Stimulated activated effector memory CD8-positive, alpha-beta T cell treated with anti-CD3 and anti-CD28 coated beads, Interleukin-12 subunit alpha, Interleukin-12 subunit beta, amount 100 ng/mL, for 72 hours (primary cell): ENCODE measurements at places on chromosomes 5 and 9.

DNA sequence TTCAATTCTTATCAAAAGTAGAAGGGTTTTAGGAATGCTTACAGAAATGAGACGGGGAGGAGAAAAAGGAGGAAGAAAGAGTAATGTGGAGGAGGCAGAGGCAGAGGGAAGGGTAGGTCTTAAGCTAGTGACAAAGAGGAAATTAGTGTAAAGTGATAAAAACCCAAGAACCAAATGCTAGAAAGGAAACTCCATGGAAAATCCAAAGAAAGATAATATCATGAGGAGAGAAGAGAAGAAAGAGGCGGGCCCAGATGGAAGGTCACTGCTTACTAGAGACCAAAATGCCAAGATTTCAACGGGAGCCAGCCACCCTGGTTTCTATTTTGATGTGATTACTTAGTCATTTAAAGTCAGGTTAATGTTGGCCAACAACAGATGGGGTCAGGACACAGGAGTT lies 68.6 kb upstream of the IL12B start:
- DNase-seq, result no peak

- no peak for DNase-seq
Measured at GRCh38 chr5:93519740-93520139, 61.3 kb downstream of the NR2F1-AS1 start.

DNA sequence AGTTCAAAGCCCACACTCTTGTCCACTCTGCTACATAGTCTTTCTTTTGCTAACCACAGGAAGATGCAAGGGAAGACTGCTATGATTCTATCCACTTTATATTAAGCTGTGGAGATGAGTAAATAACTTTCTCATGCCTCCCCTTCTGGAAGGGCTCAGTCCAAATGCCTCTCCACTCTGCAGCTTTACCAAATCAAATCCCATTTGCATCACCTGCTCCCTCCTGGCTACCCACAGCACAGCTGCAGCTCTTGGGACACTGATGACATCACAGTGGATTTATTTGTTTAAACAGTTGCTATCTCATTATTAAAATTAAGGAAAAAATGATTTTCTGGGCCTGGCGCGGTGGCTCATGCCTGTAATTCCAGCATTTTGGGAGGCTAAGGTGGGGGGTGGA lies 1544.9 kb upstream of the WWC1 start:
- no peak for DNase-seq

GRCh38 chr5:53399926-53400697 lies 80.3 kb upstream of the FST start:
- DNase-seq, result no peak

GRCh38 chr5:95543017-95543705 lies 11.6 kb downstream of the SKIC3 start:
- DNase-seq, result no peak

DNA sequence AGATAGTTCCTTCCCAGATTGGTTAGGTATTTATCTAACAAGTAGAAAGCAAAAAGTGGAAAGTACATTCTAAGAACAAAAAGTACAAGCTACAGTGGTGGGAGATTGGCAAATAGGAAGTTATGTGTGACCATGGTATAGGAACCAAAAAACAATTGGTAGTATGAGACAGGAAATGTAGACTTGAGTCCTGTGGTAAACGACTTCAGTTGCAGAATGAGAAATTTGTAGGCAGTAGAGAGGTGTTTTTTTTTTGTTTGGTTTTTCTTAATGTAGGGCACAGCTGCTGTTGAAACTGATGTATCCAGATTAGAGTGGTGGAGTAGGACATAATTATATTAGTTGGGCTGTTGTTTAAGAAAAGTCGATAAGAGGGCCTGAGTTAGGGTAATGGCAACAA lies 72.0 kb downstream of the CCNH start:
- DNase-seq, result no peak

GRCh38 chr9:100229561-100229960 lies 123.2 kb downstream of the TEX10 start:
- DNase-seq, result no peak

- no peak for DNase-seq
Measured at GRCh38 chr5:36252722-36253365, 11.1 kb upstream of the NADK2 start.

GRCh38 chr5:111308951-111309350 lies 84.8 kb downstream of the CAMK4 start:
- DNase-seq, result no peak

DNA sequence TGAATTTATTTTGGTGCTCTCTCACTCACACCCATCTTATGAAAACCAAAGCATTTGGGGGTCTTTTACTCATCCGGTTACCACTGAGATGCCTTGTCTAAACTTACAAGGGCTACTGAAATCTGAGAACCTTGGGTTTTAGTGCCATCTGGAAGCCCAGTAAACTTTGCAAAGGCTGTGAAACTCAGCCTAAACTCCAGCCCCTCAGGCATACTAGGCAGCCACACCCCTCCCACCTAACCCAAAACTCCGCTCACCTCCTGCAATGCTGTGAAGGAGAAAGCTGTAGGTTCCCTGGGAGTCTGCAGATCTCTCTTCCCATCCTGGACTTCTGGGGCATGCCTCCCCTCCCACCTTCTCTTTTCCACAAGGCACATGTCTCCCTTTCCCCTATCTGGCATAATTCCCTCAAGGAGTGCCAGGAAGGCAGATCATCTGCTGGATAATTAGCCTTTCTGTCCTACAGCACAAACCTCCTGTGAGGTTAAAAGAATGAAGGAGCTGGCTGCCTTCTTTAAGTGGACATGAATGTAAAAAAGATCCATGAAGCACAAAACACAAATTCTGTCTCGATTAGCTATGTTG lies 71.5 kb upstream of the ANXA1 start:
- no peak for DNase-seq

DNA sequence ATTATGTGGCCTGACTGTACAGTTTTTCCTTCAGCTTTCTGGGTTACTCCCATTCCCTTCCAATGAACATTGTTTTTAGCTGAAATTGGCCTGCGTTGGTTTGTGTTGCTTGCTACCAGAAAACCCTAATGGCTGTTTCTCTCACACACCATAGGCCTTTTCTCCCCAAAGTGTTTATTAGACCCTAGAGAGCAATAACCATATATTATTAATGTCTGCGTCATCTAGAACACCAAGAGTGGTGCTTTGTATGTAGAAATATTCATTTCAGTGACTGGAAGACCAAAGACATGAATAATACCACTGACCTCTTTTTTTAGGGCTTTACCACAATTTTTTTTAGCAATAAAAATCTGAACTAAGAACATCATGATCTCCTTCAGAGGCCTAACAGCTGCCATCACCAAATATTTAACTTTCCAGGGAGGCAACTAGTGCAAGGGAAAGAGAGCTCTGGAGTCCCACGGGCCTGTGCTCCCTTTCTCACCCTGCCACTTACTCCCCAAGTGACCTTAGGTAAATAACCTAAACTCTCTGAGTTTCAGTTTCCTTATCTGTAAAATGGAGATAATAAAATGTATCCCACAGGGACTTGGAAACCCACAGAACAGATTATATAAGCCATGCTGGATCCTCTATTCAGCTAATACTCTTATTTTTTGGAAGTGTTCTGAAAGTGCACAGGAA lies 201.9 kb upstream of the ISL1 start:
- DNase-seq, result no peak

- no peak for DNase-seq
Measured at GRCh38 chr9:95249986-95250385, 67.5 kb downstream of the FANCC start.

- no peak for DNase-seq
Measured at GRCh38 chr9:89889865-89890264, 285.1 kb downstream of the GADD45G start.

DNA sequence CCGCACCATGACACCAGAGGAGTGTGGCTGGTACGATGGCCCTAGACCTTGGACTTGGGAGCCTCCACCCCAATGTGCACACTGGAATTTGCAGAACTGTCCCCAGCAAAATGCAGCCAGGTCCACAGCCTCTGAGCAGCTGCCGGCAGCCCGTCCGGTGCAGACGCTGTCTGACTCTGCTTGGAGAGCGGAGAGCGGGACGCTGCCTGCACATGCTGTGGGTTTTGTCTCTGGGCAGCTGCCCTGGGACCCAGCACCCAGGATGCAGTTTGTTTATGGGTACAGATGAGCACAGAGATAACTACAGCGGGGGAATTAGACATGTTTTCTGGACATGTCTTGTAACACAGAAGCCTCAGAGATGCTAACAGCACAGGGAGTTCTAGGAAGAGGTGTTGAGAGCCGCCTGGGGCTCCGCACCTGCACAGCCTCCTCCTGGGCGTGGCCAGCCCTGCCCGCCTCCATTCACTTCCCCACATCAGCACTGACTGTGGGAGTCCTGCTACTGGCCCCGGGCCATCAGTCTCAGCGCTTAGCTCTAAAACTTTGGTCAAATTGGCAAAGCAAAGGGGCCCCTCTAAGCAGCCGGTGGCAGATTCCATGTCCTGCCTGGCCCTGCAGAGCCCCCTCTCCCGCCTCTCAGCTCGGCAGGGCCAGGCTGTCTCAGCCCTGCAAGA lies 159.6 kb downstream of the IRX2 start:
- no peak for DNase-seq

GRCh38 chr5:105840800-105841199 lies 1829.9 kb downstream of the EFNA5 start:
- no peak for DNase-seq

DNA sequence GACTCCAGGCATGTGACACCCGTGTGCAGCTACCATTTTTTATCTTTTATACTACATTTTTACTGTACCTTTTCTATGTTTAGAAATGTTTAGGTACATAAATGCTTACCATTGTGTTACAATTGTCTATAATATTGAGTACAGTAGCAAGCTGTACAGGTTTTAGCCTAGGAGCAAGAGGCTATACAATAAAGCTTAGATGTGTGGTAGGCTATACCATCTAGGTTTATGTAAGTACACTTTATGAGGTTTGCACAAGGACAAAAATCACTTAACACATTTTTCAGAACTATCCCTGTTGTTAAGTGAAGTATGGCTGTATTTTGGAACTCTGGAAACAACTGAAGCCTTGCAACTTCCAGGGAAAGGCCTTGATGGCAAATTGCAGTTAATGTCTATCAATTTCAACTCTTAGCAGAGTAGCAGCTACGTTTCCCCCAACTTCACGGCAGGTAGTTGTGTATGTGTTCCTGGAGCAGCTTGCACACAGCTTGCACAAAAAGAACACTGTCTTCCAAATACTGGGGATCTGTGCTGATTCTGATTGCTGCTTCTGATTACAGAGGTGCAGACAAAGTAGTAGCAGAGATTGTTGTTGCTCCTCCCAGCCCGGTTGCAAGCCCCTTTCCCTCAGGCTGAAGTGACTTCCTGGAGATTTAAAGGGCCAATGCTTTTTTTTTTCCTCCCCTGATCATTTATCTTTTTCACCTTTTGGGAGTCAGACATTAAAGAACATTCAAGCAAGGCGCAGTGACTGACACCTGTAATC lies 30.0 kb downstream of the SIL1 start:
- no peak for DNase-seq

DNA sequence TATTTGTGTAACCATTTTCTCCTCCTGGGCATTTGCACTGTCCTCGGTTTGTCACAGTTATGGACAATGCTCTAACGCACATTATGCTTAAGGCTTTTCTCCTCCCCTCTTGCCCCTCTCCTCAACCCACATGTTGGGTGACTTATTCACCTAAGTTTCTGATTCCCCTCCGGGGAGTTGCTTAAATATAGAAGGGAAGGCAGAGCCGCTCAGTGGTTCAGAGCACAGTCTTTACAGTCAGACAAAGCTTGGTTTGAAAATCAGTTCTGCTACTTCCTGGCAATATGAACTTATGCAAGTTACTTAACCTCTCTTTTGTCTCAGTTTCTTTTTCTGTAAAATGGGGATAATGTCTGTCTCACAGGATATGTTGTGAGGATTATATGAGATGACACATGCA lies 41.2 kb upstream of the SPRY4 start:
- no peak for DNase-seq

DNA sequence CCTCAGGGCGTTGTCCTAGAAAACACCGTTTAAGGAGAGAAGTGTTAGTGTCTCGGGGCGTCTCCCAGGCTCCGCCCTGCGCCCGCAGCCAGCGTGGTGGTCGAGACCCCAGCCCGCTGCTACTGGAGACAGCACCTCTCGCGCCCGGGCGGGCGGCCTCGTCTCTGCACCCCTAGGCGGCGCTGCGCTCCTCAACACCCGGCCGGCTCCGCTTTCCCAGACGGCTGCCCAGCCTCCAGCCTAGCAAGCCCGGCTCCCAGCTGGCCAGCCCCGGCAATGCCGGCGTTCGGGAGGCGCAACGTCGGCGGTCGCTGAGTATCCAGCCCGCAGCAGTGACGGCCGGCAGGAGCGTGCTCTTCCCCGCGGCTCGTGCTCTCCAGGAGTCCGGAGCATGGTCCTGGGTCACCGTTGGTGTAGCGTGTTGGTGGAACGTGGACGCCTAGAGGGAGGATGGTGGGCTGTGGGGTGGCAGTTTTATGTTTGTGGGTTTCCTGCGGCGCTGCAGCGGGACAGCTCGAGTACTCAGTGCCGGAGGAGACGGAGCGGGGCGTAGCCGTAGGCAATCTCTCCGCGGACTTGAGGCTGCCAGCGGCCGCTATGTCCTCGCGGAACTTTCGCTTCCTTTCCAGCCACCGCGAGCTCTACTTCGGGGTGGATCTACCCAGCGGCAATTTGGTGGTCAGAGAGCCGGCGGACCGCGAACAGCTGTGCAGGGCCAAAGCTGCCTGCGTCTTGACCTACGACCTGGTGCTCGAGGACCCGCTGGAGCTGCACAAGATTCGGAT lies 536 bp downstream of the PCDHAC1 start:
- DNase-seq, result no peak

- no peak for DNase-seq
Measured at GRCh38 chr9:4553951-4554381, 63.7 kb downstream of the SLC1A1 start.

GRCh38 chr5:150163547-150164059 lies 3.0 kb upstream of the CDX1 start:
- DNase-seq, result no peak

GRCh38 chr5:170267431-170268152 lies 30.0 kb downstream of the LCP2 start:
- DNase-seq, result peak; percentile 69

- no peak for DNase-seq
Measured at GRCh38 chr9:128762671-128763449, 8.9 kb downstream of the ZER1 start.

DNA sequence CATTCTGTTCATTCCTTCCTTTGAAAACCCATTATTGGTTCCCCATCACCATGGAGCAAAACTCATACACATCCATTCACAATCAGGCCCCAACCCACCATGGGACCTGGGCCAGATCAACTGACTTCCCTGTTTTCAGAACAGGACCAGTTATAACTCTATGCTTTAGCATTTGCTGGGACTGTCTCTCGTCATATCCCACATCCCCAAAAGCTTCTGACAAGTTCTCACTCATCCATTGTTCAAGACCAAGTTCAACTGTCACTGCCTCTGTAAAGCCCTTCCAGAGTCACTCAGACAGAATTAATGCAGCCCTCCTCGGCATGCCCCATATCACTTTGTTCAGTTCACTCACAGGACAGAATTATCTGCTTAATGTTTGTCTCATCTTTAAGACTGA lies 4.0 kb downstream of the FAM169A start:
- no peak for DNase-seq
